ENCODE measurements at places on chromosomes 12 and 14.

DNA sequence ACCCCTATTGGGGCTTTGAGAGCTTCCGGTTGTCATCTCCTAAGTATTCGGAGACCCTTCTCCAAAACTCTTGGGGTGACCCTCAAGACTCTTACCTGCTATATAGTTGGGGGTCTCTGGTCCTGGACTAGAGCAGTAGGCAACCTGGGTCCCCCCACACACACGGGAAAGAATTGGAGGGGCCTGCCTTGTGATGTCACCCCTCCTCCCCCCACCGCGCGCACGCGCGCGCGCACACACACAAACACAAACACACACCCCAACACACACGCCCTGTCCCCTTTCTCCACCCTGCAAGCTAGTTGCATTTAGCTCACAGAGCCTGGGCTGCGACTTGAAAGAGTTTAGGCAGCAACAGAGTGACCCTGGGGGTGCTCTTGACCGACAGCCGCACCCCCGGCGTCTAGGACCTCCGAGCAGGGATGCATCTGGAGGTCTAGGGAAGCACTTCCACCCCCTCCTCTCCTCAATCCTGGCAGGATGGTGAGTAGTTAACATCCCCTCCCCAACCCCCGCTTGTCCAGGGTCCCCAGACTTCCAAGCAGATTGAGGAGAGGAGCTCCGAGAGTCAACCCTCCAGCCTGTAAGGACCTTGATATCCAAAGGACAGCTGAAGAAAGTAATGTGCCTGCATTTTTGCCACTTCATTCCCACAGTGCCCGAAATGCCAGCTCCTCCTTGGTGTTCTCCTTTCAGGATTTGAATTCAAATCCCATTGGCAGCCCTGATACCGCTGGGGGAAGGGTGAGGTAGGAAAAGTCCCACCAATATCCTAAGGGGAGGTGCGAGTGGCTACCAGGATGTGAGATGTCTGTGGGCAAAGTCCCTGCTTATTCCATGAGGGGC, 1.4 kb upstream of the DNAJC14 start:
- DNase-seq = peak; percentile 66

DNA sequence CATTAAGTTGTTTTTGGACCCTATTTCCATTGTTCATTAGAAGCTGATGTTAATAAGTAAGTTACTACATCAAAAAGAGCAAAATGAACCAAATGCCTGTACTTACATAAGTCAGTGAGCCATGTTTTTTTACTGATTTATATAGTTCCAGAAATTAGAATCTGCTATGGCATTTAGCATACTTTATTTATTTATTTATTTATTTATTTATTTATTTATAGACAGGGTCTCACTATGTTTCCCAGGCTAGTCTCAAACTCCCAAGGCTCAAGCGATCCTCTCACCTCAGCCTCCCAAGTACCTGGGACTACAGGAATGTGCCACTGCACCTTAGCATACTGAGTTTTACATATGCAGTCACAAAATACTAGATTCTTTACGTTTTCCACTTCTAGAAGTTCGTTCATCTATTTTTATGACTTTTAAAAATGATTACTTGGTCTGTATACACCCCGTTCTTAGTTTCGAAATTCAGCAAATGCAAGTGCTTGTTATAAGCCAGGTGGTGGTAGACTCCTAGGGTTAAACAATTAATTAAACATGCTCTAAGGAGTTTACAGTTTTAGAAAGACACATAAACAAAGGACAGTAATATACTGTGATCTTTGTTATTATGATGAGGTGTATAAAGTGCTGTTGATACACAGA, 69.8 kb downstream of the SCFD1 start:
- DNase-seq = no peak

- no peak for DNase-seq
These were observed 368.2 kb upstream of the ATP2B1 start for GRCh38 chr12:90076851-90077319.

- DNase-seq = no peak
These were observed 605 bp downstream of the ANKRD52 start for GRCh38 chr12:56257491-56258067.

DNA sequence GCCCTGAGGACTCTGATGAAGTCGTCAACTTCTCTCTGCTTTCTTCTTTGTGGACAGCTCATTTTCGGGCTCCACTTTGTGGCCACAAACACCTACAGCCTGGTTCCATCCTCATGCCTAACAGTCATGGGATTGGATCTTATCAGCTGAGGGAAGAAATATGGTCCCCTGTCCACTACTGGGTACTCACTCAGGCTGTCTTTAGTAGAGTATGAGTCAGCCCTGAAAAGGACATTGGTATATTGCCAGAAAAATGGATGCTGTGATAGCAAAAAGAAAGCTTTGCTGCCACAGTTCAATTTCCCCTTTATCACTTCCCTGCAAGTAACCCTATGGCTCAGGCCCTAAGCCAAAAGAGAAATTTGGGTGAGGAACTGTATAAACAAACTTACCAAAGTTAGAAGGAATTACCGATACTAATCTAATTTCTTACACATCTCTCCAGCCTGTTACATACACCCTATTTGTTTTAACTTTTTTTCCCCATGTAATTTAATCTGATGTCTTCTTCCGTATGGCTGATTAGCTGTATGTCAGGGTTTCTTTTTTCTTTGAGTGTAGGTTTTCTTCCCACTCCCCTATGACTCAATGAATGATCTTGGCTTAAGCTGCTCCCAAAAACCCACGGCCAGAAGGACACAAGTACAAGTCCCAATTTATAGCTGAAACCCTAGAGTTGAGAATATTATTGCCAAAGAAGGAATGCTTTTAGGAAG, 29.1 kb downstream of the MTHFD1 start:
- DNase-seq = no peak

DNA sequence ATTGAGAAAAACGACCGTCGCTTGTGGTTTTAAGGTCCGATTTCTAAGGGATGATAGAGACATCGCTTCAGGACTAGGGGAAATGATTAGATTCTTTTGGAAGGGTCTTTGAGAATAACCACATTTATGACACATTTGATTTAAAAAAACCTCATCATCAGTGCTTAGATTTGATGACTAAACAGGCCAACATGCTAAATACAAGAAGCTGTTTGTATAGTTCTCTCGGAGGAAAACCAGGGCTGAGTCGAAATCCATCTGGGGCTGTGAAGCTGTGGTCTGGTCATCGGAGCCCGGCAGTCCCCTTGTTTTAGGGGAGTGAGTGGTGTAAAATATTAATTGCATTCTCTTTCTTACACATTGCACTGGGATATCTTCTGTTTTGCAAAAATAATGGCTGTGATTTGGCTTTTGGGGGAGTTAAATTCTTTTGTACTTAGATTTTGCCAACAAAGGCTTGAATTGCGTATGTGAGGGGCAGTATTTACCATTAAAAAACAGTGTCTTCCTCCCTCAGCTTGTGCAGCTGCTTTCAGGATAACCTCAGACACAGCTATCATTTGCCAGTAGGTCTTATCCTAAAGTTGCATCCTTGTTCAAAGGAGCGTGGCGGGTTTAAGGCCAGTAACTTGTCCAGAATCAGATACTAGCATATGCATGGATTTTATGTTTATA, 550 bp downstream of the GNG2 start:
- DNase-seq = no peak

GRCh38 chr12:24415934-24416333, 466.5 kb upstream of the SOX5 start:
- no peak for DNase-seq

DNA sequence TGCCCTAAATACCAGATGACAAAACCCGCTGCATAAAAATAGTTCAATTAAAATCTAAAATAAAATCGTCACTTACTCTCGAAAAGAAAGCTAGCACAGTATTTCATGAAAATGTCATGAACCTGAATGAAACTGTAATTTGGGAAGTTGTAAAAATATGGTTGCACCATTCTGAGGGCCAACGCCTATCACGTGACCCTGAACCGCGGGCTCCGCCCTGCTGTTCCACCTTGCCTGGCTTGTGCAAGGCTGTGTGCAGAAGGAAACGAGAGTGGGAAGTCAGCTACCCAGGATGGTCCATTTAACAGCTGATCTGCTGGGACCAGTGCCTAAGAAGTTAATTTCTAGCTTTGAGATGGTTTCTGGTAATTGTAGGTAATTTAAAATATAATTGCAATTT, 91.7 kb upstream of the BMP4 start:
- no peak for DNase-seq

- DNase-seq = no peak
These were observed 332.9 kb downstream of the BCAT1 start for GRCh38 chr12:24615967-24616411.

- no peak for DNase-seq
These were observed 39.1 kb downstream of the ERH start for GRCh38 chr14:69358966-69359365.

- no peak for DNase-seq
These were observed 513.0 kb upstream of the SEL1L start for GRCh38 chr14:82046512-82047226.

GRCh38 chr14:102250636-102251035, 54.3 kb downstream of the MOK start:
- no peak for DNase-seq

DNA sequence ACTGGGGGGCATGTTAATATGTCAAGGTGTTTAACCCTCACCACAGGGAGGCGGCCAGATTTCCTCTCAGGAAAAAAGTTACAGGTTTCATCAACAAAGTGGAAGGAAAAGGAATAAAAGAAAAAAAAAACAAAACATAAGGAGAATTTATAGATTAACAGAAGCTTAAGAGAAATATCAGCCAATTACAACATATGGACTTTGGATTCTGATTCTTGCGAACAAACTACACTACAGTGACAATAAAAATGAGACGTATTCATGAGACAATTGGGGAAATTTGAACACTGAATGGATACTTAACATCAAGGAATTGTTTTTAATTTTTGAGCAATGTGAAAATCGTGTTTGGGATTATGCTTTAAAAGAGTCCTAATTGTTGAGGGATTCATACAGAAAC, 60.4 kb downstream of the CALM1 start:
- no peak for DNase-seq

DNA sequence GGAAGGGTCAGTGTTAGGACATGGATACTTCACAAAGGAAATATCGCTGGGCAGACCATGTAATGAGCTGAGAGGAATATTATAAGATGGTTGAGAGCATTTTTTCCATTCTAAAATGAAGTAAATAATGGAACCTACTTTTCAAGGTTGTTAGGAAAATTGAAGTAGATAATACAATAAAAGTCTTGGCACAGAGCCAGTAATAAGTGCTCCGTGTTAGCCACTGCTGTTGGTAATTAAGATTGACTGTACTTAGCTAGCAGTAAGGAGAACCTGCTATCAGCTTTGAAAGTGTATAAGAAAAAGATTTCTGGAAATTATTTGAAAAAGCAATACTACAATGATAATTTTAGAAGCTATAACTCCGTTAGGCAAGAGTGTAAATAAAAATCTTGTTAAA, 77.6 kb downstream of the SCAF11 start:
- no peak for DNase-seq

- no peak for DNase-seq
These were observed 23.8 kb upstream of the PPP2R5C start for GRCh38 chr14:101737414-101738339.

GRCh38 chr14:62084020-62084419, 321.8 kb downstream of the SNAPC1 start:
- DNase-seq = no peak

- DNase-seq = no peak
These were observed 458.3 kb downstream of the BTG1 start for GRCh38 chr12:91687052-91688017.

DNA sequence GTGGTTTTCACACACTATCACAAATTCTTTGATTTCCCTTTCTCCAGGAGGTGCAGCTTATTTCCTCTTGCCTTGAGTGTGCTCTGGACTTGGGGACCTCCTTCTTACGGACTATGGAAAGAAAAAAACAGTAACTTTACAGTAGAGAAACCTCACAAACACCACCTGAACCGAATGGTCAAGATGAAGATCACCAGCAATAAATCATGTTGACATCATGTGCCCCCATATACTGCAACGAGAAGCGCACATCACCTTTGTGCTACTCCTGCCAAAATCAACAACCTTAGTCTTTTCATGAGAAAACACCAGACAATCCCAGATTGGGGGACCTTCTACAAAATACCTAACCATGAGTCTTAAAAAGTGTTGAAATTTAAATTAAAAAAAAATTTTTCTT, 13.3 kb upstream of the NYNRIN start:
- DNase-seq = no peak

- DNase-seq = no peak
These were observed 98.8 kb downstream of the DACT1 start for GRCh38 chr14:58736606-58737005.

GRCh38 chr12:93778306-93778705, 101.1 kb downstream of the CRADD start:
- no peak for DNase-seq

- no peak for DNase-seq
These were observed 373.5 kb upstream of the OR4E1 start for GRCh38 chr14:22047115-22047514.

- DNase-seq = no peak
These were observed 30.4 kb downstream of the CAND1 start for GRCh38 chr12:67299526-67299925.

DNA sequence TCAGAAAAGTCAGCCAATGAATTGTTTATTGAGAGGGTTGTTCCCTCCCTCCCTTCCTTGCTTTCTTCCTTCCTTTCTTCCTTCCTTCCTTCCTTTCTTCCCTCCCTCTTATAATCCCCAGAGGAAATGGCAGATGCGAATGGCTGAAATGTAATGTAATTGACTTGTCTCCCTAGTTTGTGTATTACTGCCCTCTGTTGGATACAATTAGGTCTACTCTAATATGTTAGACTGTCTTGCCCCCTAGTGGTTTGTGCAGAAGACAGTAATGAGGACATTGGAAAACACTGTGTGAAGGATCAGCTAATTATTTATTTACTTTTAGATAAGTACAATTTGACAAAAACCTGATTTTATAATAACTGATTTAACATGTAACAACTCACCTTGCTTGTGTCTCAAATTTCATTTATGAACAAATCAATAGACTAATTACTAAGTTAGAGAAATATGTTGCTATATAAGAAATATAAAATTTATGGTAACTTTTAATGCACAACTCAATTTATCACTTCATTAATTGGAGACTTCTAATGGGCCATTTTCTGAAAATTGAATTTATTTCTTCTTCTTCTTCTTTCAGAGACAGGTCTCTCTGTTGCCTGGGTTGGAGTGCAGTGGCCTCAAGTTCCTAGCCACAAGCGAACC, 229.8 kb upstream of the LRIG3 start:
- DNase-seq = no peak

- DNase-seq = no peak
These were observed 227.1 kb upstream of the KRR1 start for GRCh38 chr12:75738486-75738885.

- no peak for DNase-seq
These were observed 587.4 kb downstream of the AACS start for GRCh38 chr12:125652681-125653080.

- no peak for DNase-seq
These were observed 112.0 kb upstream of the TMCC3 start for GRCh38 chr12:94762259-94762942.

GRCh38 chr12:132213359-132214160, 69.3 kb downstream of the NOC4L start:
- DNase-seq = no peak

- DNase-seq = no peak
These were observed 575.5 kb downstream of the PRKD1 start for GRCh38 chr14:29351996-29352705.
